Activated CD4-positive, alpha-beta T cell treated with anti-CD3 and anti-CD28 coated beads, Interleukin-2, amount 10 ng/mL, durations not matched to agents 7 days and 5 days (primary cell): ENCODE measurements at places on chromosomes 1 and 21. TPM values are rescaled to one million over a fixed set of nuclear protein-coding genes. Genes with fewer than 3 reads are reported as not detected.

The PPIAL4G gene
- 0.84 TPM for total RNA-seq

The NGF gene
- total RNA-seq: not detected

The AK5 gene
- 7.0 TPM for total RNA-seq

DNA sequence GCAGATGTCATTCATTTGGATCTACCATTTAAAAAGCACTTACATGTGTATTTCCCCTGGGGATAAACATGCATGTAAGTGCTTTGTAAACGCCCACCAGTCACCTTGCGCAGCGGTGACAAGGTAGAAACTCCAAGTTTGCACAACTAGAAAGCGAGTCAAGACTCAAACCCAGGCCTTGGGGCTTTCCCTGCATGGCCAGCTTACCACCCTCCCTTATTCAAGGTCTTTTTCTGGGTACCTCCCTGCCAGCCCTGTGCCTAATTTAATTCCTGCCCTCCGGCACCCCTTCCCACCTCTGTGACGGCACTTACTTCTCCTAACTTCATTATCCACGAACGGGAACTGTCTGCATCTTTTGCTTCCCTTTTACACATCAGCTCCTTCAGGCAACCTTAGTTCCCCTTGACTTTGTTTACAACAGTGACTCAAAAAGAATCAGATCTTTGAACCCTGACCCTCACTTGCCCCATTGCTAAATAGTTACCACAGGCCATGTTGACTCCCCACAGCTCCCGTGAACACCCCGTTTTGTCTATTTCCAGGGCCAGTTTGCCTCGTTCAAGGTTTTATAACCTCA, 138.3 kb upstream of the ETS2 start:
- no peak overlapping the region for H3K4me3 ChIP-seq
- no peaks in the 10 kb centered on the region for H3K36me3 ChIP-seq
- no peak overlapping the region for H3K27ac ChIP-seq
- peaks cover 21% of the 10 kb centered on the region for H3K27me3 ChIP-seq
- no peak for DNase-seq

DNA sequence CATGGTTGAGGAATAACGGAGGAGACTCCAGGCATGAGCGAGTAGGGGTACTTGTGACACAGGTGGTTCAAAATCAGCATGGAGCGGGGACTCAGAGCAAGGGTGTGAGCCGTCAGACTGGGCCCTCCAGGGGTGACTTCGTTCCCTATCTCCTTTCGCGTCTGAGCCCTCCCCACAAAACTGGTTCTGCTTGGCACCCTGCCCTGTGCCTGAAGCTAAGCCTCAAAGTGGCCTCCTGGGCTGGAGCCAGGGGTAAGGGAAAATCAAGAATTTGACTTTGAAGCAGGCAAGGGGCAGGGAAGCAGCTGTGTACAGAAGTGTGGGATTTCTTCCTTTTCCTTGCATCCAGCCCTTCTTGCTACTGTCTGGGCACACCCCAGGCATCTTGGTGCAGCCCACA, 331.5 kb upstream of the AJAP1 start:
- H3K27ac ChIP-seq: no peak overlapping the region
- no peak for DNase-seq
- no peaks in the 10 kb centered on the region for H3K27me3 ChIP-seq

GRCh38 chr1:208203848-208204609, 40.2 kb downstream of the PLXNA2 start:
- no peak overlapping the region for H3K4me3 ChIP-seq
- H3K27ac ChIP-seq: no peak overlapping the region
- DNase-seq: no peak
- peaks cover 2% of the 10 kb centered on the region for H3K27me3 ChIP-seq
- no peaks in the 10 kb centered on the region for H3K36me3 ChIP-seq
